Activated CD8-positive, alpha-beta memory T cell treated with anti-CD3 and anti-CD28 coated beads for 48 hours (primary cell): ENCODE measurements at places on chromosomes 2 and 18.

GRCh38 chr2:117222809-117223208 is 591.7 kb upstream of the DDX18 start:
- DNase-seq = no peak

GRCh38 chr2:16058256-16058655 is 117.9 kb downstream of the MYCN start:
- no peak for DNase-seq

- DNase-seq = no peak
Measured at GRCh38 chr18:69974365-69974764, 26.7 kb upstream of the CD226 start.

- DNase-seq = no peak
Measured at GRCh38 chr2:144982481-144982880, 462.6 kb upstream of the ZEB2 start.

GRCh38 chr18:27378431-27379095 is 193.5 kb upstream of the CHST9 start:
- no peak for DNase-seq

- DNase-seq = no peak
Measured at GRCh38 chr2:238865015-238865719, 17.3 kb downstream of the TWIST2 start.

DNA sequence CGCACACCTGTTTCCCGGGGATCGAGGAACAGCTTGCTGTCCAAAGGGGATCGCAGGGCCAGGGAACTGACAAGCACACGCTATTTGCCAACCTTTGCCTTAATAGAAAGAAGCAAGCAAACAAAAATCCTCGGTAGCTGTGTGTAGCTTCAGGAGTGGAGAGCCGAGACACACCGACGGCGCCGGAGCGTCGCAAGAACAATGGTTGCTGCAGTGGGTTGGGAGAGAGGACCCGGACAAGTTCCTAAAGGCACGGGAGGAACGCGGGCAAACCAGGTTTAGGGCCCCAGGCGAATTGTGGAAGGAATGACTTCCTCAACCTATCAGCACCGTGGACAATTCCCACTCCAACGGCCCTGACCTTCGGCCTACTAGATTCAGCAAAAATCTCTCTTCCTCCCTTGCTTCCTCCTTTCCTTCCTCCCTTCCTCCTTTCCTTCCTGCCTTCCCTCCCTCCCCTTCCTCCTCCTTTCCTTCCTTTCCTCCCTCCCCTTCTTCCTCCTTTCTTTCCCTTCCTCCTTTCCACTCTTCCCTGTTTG is 4.9 kb upstream of the NEUROD1 start:
- no peak for DNase-seq

DNA sequence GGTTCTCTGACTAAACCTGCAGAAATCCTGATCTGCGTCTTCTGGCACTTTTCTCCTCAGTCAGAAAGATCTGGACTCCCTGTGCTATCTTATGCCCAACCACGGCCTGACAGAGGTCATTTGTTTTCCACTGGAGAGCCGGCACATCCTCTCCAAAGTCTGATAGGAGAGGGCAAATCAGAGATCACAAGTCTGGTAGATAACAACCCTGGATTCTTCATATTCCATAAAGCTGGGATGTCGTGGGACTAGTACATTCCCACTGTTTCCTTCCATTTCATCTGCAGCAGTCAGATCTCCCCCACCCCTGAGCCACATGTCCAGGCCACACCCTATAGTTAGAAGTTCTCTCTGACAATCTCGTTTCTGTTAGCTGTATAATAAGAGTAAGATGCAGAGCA is 157.0 kb downstream of the MGAT5 start:
- DNase-seq = no peak

DNA sequence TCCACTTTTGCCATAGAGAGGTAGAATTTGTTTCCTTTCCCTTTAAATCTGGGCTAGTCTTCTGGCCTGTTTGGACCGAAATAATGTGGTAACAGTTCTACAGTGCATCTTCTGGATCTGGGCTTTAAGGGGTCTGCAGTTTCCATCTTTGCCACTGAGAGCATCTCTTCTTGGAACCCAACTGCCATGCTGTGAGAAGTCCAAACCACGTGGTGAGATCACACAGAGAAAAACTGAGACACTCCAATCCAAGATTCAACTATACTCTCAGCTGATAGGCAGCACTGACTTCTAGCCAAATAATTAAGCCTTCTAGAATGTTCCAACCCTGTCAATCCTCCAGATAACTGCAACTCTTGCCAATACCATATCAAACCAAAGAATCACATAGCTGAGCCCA is 261.1 kb downstream of the INSIG2 start:
- DNase-seq = no peak

- no peak for DNase-seq
Measured at GRCh38 chr2:112817082-112817689, 19.4 kb downstream of the IL1B start.

GRCh38 chr2:31762085-31762484 is 181.3 kb upstream of the SRD5A2 start:
- DNase-seq = no peak

- DNase-seq = no peak
Measured at GRCh38 chr2:238726670-238727584, 121.0 kb upstream of the TWIST2 start.

- no peak for DNase-seq
Measured at GRCh38 chr2:62156861-62157496, 38.9 kb upstream of the B3GNT2 start.

GRCh38 chr2:86003967-86004366 is 101.7 kb downstream of the POLR1A start:
- no peak for DNase-seq

DNA sequence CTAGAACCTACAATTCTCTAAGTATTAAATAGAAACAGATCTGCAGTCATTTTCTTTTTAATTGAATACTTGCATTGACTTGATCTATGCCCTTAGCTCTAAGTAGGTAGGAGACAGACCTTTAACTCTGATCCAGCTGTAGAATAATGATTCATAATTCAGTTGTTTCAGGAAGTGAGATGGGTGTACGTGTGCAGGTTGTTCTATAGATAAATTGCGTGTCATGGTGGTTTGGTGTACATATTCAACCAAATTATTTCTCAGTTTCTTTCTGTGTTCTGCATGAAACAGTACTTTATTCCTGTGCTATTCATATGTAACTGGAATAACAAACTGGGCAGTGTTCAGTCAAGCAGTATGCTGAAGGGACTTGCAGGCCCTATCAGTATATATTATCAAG is 34.3 kb upstream of the CD226 start:
- no peak for DNase-seq

DNA sequence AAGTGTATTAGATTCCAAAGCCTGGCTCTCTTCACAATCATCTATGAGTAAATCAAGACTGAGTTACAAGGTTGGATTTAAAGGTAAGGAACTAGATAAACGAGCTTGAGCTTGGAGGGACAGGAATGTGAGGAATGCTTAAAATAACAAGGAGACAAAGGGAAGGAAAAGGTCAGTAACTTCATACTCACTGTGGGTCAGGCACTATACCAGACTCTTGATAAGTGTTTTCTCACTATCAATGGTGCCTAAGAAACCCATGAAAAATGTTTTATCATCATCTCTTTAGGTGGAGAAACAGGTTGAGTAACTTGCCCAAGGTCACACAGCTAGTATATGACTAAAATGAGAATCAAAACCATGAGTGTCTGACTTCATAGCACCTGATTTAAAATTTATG is 212.1 kb downstream of the CDH2 start:
- no peak for DNase-seq

DNA sequence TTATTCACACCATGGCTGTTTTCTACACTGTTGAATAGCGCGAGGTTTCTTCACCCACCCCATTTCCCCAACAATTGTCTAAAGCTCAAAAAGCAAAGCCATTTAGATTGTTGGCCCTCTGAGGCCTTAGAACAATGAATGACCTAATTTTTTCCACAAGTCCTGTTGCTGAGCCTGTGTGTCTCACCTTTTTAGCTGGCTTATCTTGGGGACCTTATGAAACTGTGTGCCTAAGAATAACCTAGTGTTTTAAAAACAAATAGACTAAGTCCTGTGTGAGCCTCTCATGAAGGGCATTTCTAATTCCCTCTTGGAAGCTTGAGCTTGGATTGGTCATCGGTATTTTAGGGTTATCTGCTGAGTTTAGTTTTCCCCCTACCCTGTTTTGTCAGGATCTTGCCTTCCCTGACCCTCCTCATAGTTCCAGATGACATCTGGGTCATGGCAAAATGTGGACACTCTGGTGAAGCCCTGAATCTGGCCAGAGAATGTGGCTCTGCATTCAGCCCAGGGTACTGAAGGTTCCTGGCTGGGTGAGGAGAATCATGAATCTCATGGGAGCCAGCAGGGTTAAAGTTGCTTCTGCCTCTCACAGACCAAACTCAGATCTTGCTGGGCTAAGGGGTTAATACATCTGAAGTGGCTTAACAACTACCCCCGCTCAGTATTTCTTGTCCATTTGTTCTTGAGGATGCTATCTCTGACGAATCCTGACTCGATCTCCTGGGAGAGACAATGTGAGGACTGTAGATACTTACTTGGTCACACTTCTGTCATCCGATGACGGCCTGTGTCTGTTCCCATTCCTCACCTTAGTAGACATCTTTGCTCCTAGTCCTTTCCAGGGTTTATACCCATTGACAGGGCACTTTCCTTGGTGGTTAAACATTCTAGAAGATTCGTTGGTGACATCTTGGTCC is 104.2 kb upstream of the MAP4K3 start:
- no peak for DNase-seq

DNA sequence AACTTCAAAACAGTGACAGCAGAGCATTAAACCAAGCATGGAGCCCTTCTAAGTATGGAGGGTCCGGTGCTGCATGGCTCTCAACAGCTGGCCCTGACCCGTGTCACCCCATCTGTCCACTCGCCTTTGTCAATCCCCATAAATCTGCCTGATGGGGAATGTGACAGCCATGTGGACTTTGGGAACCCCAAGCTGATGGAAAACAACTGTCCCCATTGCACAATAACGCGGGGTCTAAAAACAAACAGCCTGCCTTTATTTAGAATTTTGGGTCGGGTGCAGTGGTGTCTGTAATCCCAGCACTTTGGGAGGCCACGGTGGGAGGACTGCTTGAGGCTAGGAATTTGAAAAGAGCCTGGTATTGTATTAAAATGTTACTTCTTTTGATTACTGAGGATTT is 17.1 kb upstream of the THADA start:
- no peak for DNase-seq

DNA sequence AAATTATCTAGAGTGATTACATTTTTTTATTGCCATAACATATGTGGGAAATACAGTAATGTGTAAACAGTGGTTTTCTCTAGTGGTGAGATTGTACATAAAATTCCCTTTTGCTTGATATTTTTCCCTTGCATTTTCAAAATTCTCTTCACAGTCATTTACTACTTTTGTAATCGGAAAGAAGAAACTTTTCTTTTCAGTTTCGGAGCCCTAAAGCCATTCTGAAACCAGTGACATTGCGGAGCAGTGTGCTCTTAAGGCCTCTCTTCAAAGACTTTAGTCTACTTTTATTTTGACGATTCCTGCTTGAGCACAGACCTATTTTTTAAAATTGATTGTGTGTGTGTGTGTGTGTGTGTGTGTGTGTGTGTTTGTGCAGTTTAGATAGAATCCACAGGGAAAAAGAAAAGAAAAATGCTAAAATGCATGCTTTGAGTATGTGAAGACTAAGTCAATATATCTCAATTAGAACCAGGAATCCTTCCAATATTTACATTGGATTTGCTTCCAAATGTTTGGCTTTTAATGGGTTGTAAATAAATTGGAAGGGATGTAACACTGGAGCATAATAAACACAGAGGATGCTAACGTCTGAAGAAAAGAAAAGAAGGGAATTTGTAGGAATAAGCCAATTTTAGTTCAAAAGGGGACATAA is 357.4 kb downstream of the RND3 start:
- DNase-seq = no peak

- peak; percentile 20 for DNase-seq
Measured at GRCh38 chr2:218186355-218186766, 19.6 kb upstream of the CXCR1 start.

- no peak for DNase-seq
Measured at GRCh38 chr18:50720325-50720674, 99.5 kb downstream of the MRO start.

GRCh38 chr18:80200932-80201672 is 46.2 kb downstream of the PARD6G start:
- DNase-seq = no peak

GRCh38 chr2:113700186-113700841 is 56.1 kb downstream of the SLC35F5 start:
- no peak for DNase-seq

DNA sequence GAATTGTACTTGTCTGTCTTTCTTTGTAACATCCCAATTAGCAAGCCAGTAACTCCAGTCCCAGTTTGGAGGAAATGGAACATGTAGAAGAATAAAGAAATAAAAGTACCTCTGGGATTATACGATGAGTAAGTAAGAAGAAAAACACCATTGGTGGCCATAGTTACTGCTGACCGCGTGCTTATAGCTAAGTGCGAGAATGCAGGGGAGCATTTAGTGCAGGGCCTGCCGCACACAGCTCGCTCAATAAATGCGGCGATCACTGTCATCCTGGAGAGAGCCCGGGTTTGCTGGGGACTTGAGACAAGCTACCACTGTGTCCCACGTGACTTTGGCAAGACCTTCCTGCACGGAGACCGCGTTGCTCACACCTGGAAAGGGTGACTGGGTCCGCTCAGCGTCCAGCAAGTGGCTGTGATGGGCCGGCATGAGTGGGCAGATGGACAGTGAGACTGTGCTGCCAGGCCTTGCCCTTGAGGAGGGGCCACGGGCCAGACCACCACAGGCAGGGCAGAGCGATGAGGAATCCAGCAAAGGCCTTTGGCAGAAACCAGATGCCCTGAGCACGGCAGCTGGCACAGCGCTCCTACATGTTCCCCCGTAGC is 54.8 kb downstream of the ADI1 start:
- DNase-seq = no peak

- DNase-seq = no peak
Measured at GRCh38 chr2:178066890-178067669, 5.5 kb downstream of the PDE11A start.

DNA sequence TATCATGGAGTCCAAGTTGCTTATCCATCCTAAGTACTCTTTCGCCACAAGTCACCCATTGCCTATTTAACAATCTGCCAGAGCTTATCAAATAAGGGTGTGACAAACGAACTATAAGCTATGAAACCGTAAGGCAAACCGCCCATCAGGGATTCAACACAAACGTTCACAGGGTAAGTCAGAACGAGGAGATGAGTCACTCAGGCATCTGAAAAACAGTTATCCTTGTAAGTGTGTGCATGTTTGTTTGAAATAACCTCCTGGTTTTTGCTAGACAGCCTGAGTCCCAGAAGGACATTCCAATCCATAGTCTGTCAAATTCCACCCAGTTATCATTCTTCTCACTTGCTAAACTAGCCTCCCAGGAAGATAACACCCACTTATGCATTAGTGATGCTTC is 299.1 kb downstream of the PAX3 start:
- no peak for DNase-seq

- no peak for DNase-seq
Measured at GRCh38 chr2:128623776-128624761, 305.4 kb upstream of the HS6ST1 start.
